ENCODE measurements at places on chromosomes 5 and 9.

- no peak for DNase-seq
Observed at GRCh38 chr5:11152368-11152767, 391.3 kb upstream of the DAP start.

DNA sequence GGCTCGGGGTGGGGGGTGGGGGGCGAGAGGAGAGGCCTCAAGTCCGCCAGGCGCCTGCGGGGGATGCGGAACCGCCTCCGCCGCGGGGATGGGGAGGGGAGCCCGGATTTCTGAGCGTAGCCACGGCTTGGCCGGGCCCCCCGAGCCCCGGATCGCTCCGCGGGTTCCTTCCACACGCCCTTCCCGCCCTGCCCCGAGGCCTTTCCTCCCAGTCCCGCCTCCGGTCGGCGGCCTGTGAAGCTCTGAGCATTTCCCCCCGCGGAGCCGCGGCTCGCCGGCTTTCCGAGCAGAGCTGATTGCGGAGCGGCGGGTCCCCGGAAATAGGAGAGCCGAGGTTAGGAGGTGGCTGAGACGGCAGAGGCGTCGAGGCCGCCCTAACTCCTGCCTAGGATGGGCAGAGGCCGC, 6.1 kb downstream of the IRX4 start:
- no peak for DNase-seq

DNA sequence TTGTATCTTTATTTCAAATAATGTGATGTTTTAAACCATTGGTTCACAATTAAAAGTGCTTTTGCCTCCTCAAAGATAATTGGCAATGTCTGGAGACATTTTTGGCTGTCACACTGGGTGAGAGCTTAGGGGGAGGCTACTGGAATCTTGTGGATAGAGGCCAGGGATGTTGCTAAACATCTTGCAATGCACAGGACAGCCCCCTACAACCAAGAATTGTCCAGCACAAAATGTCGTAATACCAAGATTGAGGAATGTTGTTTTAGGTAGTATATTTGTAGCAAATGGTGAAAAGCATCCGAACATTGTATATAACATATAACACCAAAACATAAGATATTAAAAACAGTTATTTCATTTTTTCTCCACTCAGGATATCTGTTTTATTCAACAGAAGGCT, 99.8 kb downstream of the SLC44A1 start:
- DNase-seq, result no peak

DNA sequence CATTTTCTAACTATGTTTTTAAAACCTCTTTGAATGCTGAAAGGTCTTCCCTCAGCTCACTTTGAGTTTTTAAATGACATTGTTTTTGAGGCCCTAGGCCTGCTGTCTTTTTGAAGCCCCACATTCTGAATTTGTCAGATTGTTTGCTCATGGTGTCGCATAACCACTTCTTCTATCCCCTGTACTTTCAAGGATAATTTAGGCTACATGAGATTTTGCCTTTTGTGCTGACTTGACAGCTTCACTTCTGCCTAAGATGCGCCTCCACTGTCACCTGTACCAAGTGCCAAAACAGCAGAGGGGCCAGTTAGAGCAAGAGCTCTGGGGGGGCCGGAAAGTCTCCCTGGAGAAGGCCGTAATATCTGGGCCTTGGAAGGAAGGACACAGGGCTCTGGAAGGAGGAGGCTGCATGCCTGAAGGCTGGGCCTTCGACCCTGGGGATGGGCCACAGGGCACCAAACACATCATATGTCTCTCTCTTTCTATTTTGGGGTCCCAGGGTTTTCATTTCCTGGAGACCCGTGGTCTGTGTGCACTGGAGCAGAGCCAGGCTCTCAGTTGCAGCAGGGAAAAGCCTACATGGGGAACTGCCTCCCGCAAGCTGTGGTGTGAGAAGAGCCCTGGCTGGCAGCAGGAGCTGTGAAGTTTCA, 49.1 kb downstream of the NDST1 start:
- DNase-seq, result no peak

GRCh38 chr9:117887383-117887782, 183.2 kb downstream of the TLR4 start:
- no peak for DNase-seq

- DNase-seq, result no peak
Observed at GRCh38 chr5:88452820-88453219, 184.2 kb upstream of the TMEM161B start.

GRCh38 chr5:16467363-16468219, 2.0 kb upstream of the ZNF622 start:
- no peak for DNase-seq

DNA sequence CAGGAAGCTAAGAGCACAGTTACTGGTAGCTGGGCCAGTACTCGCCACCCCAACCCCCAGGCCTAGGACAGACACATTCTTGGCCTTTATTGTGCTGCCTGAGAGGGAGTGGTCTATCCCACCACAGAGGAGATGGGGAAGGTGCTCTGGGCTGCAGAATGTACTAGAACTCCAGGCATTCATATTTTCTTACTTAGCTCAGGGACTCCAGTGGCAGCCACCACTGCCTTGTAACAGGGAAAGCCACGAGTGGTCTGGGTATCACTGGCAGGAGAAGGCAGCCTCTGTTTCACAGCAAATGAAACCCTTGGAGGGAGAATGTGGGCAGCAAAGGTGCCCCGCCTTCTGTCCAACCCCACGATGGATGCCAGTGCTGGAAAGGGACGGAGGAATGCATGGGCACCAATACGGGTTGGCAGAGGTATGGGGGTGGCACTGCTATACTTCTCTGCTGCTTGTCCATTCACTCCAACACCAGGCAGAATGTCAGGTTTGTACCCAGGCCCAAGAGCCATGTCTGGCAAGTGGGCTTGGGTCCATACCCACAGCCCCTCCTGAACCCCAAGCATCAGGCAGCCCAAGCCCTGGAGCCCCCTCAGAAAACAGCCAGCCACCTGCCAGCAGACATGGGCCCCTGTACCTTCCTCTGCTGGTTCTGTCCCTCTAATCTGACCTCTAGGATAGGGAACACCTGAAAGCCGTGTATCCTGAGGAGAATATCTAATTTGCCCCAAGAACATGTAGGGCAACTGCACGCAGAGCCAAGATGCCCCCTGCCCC, 4.6 kb downstream of the SEPTIN8 start:
- no peak for DNase-seq

- peak; percentile 46 for DNase-seq
Observed at GRCh38 chr5:142717582-142718215, 31.8 kb upstream of the FGF1 start.

GRCh38 chr9:74724317-74724716, 163.4 kb downstream of the TRPM6 start:
- no peak for DNase-seq
